ENCODE measurements at places on chromosomes 2 and 18. TPM values are rescaled to one million over a fixed set of nuclear protein-coding genes. Genes with fewer than 3 reads are reported as not detected.

The DNAH7 gene
- 1.2 TPM for total RNA-seq

The PMAIP1 gene
- total RNA-seq, result 14.5 TPM

The CYP26B1 gene
- 13.4 TPM for total RNA-seq

The METTL8 gene
- 27.5 TPM for total RNA-seq

The SLC8A1 gene
- 0.20 TPM for total RNA-seq

The KLHL29 gene
- total RNA-seq, result 5.2 TPM

The CD207 gene
- not detected for total RNA-seq

The CRYGD gene
- total RNA-seq, result not detected

The SERPINB10 gene
- not detected for total RNA-seq

The CACNB4 gene
- total RNA-seq, result 0.14 TPM

The TUBB6 gene
- 205 TPM for total RNA-seq

The SS18 gene
- 44.5 TPM for total RNA-seq

The LRP1B gene
- not detected for total RNA-seq

The ICOS gene
- not detected for total RNA-seq

The PLGLB1 gene
- 0.44 TPM for total RNA-seq

The CNOT9 gene
- 40.3 TPM for total RNA-seq

The MAB21L4 gene
- total RNA-seq, result 0.29 TPM

The ABCG8 gene
- total RNA-seq, result not detected

The TANC1 gene
- total RNA-seq, result 7.9 TPM

The PUM2 gene
- total RNA-seq, result 41.4 TPM

The SCLY gene
- total RNA-seq, result 19.4 TPM

The TRMT61B gene
- 16.1 TPM for total RNA-seq

The CRYGC gene
- total RNA-seq, result not detected

The ATP8B1 gene
- total RNA-seq, result 5.5 TPM

The SLC30A3 gene
- total RNA-seq, result 3.4 TPM

The SLC19A3 gene
- 2.3 TPM for total RNA-seq

The MERTK gene
- 3.0 TPM for total RNA-seq

The OSBPL6 gene
- total RNA-seq, result 5.8 TPM

The RAB6D gene
- total RNA-seq, result not detected

The C2orf80 gene
- total RNA-seq, result not detected

The RBKS gene
- 8.4 TPM for total RNA-seq

The PDE1A gene
- 0.17 TPM for total RNA-seq

The KIF1A gene
- 0.71 TPM for total RNA-seq

The COL5A2 gene
- 69.7 TPM for total RNA-seq

The C18orf63 gene
- total RNA-seq, result not detected

The AP1S3 gene
- 27.8 TPM for total RNA-seq

The SPP2 gene
- total RNA-seq, result not detected

The SLC11A1 gene
- total RNA-seq, result 0.21 TPM

The MEP1B gene
- 0.04 TPM for total RNA-seq

The RFTN2 gene
- not detected for total RNA-seq

The FOXI3 gene
- 0.06 TPM for total RNA-seq

The SNRPD1 gene
- total RNA-seq, result 166 TPM

The NCKAP5 gene
- total RNA-seq, result 0.76 TPM

Data from A549 treated with AZD2906 at 1 μM for 4 hours (cell line).